ENCODE measurements at places on chromosomes 1 and 21.

GRCh38 chr1:109134423-109134822, 20.5 kb downstream of the ELAPOR1 start:
- no peak for DNase-seq

DNA sequence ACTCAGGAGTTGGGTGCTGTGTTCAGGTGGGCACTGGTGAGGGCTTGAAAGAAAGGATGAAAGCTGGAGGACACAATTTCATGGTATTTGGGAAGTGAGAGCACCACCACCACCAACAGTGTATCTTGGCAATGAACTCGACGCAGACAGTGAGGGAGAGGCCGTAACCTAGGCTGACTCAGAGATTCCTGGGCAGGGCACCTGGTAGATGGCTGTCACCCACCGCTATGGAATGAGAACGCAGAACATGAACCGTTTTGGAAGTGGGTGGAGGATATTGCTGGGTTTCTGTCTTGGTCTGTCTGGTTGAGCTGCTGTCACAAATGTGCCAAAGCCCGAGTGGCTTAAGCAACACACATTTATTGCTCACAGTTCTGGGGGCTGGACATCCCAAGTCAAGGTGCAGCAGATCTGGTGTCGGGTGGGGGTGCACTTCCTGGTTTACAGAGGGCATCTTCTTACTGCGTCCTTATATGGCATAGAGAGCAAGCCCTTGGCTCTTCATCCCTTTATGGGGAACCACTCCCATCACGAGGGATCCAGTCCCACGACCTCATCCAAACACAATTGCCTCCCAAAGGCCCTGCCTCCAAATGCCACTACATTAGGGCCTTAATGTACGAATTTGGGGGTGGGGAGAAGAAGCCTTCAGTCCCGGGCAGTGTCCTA, 246.3 kb downstream of the SIPA1L2 start:
- DNase-seq = no peak

GRCh38 chr1:28278763-28279162, 19.4 kb downstream of the SESN2 start:
- DNase-seq = no peak

DNA sequence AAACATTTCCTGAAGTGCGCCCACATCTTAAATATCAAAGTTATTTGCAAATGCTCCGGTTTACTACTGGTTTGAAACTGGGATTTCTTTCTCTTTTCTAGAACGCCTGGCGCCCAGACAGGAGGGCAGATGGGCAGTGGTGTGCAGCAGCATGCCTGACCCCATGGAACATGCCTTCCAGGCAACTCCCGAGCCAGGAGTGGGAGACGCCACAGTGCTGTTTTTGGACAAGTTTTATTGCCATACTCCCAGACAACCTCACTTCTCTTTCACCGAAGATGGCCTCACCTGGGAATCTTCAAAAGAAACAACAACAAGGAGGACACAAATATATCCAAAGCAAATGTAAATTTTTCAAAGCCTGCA, 21.5 kb downstream of the UBE2G2 start:
- no peak for DNase-seq

GRCh38 chr1:246199086-246199645, 307.9 kb downstream of the SMYD3 start:
- DNase-seq = no peak

DNA sequence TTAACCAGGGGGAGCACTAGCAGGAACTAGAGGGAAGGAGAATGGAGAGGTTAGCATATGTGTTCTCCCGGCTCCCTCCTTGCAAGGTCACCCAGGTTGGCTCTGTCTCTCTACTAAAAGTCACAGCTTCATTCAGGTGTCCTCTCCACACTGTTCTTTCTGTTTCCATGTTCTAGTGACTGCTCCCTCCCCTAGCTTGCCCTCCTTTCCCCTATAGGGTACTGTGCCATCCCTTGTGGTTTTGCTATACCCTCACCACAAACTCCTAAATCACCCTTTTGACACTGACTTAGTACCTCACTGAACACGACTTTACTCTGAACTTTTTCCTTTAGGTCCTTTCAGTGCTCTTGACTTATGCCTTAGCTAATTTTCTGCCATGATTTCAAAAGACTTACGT, 389.3 kb downstream of the ST6GALNAC3 start:
- no peak for DNase-seq

GRCh38 chr1:196464480-196464941, 143.7 kb downstream of the KCNT2 start:
- DNase-seq = no peak

DNA sequence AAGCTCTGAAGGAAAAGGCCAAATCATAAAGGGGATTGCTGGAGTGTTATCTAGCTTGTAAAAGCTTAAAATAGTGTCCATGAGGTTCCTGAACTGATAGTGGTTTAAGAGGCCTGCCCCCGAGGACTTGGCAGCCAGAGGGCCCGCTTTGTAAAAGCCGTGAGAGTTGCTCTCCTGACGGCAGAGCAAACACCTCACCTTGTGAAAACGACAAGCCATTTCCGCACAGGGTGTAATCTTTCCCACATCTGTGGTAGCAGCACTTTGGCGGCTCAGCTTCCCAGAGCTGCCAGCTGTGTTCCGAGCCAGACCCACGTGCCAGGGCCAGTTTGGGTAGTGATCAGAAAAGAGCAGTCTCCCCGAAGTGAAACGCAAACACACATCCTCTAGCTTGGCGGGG, 37.0 kb downstream of the SERBP1 start:
- no peak for DNase-seq

- no peak for DNase-seq
These were observed 75.8 kb downstream of the CTH start for GRCh38 chr1:70486676-70487458.
